ENCODE measurements at places on chromosomes 3 and 15.

GRCh38 chr15:74525309-74525708 is 15.7 kb upstream of the ARID3B start:
- no peak for DNase-seq

- no peak for DNase-seq
Observed at GRCh38 chr3:195394024-195394423, 48.8 kb downstream of the ACAP2 start.

- DNase-seq: no peak
Observed at GRCh38 chr3:115351193-115351592, 204.1 kb upstream of the ZBTB20 start.

GRCh38 chr3:112253301-112253971 is 40.6 kb downstream of the SLC9C1 start:
- DNase-seq: no peak

DNA sequence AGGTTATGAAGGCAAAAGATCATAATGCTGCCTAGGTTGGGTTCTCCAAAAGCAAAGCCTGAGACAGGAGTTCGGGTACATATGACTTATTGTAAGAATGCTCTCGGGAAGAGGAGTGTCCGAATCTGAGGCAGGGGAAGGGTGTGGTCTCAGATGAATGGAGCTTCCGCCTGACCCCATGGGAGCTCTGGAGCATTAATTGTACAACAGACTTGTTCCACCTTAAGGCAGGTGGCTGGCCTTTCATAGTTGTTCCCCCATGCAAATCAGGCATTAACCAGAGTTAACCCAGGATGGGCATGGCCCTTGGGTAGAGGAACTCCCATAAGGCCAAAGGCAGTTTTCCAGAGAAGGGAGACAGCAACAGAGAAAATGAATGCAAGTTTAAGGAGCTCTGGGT is 170.6 kb downstream of the MYRIP start:
- no peak for DNase-seq

DNA sequence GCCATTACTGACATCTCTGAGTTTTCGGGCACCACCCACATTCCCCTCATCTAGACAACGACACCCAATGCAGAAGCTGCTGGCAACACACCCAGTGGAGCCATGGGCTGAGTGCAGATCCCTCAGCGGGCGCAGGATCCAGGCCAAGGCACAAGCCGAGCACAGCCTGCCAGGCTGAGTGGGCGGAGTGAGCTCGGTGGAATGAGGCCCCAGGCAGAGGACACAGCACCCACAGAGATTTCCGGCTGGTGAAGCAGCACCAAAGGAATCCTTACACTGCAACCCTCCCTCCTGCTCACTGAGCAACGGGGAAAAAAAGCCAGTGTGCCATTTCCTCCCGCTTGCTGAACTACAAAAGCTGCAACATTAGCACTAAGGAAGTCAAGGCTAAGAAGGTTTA is 34.3 kb downstream of the ZMAT3 start:
- peak; percentile 88 for DNase-seq

DNA sequence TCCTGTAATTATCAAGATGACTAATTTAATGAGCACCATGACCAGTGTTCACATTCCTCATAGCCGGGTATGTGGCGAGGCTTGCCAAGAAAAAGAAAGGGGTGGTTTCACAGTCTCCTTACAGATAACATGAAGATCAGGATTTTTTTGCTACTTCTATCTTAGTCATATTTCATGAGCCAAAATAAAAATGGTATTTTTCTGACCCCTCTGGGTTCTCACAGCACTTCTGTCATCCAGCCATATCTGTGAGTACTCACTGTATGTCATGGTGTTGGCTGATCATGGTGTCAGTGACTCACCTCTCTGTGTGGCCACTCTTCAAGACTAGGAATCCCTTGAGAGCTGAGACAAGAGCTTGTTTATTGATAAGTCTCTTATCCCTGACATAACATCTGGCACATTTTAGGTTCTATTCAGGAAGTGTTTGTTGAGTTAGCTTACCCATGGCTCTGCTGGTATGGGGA is 130.5 kb upstream of the LMCD1 start:
- DNase-seq: peak; percentile 34

GRCh38 chr3:182315313-182315712 is 478.0 kb upstream of the ATP11B start:
- no peak for DNase-seq

DNA sequence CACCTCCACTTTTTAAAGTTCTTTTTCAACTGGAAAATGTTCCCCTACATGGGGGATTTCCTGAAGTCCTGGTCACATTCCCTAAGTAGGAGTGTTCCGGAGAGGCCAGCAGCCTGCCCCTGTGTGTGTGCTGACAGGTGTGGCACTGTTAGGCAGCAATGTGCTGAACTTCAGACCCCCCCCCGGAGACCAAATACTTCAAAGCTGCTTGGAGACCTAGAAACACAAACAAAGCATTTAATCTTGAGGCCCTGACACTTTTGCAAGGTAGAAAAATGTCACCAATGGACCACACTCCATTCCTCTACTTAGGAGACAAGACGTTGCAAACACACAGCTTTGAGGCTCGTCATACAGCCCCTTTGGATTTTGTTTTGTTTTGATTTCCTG is 259.6 kb upstream of the CTNNB1 start:
- DNase-seq: peak; percentile 10

- no peak for DNase-seq
Observed at GRCh38 chr3:42387802-42388651, 22.4 kb downstream of the LYZL4 start.

- DNase-seq: no peak
Observed at GRCh38 chr3:154766765-154767503, 313.2 kb upstream of the MME start.

- DNase-seq: no peak
Observed at GRCh38 chr3:108469126-108469525, 41.3 kb downstream of the MYH15 start.

DNA sequence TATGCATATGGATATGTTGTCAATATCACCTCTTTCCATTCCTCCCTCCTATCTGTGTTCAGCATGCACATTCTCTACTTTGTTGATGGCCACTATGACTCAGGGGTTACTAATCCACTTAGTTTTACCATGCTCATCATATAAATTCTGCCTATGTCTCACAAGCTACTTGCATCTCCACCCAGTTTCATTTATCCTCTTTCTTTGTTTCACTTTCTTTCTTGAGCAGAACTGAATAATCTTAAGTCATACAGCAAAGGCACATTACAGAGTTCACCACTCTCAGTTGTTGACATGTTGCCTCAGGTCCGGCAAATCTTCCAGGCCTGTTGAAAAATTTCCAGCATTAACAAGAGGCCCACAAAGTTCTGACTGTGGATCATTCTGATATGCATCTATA is 71.5 kb downstream of the SSR3 start:
- DNase-seq: no peak

Measured in PC-9 (cell line).